ENCODE measurements at places on chromosomes 4 and X. TPM values are rescaled to one million over a fixed set of nuclear protein-coding genes. Genes with fewer than 3 reads are reported as not detected.

Gene PRSS48
- total RNA-seq, result not detected

Gene SLC2A9
- total RNA-seq, result 2.3 TPM

Gene C4orf51
- not detected for total RNA-seq

Gene CHRNA9
- total RNA-seq, result not detected

Gene TSPAN6
- total RNA-seq, result 35.4 TPM

Gene C1QTNF7
- 1.5 TPM for total RNA-seq

Gene DUSP21
- not detected for total RNA-seq

Gene NEIL3
- total RNA-seq, result 4.5 TPM

Gene NUDT10
- 1.8 TPM for total RNA-seq

Gene RENBP
- total RNA-seq, result 5.4 TPM

Gene RUFY3
- total RNA-seq, result 97.8 TPM

Gene ADH1C
- 0.83 TPM for total RNA-seq

Gene ZGRF1
- 6.2 TPM for total RNA-seq

Gene PABPC1L2A
- not detected for total RNA-seq

Gene CMC4
- 10.3 TPM for total RNA-seq

Gene CFAP299
- 16.2 TPM for total RNA-seq

Gene ALPK1
- total RNA-seq, result 50.2 TPM

Gene LNX1
- 0.51 TPM for total RNA-seq

Gene SMPX
- not detected for total RNA-seq

Gene UNC5C
- total RNA-seq, result 3.9 TPM

Gene NHSL2
- 4.1 TPM for total RNA-seq

Gene STATH
- total RNA-seq, result not detected

Gene KDR
- 0.26 TPM for total RNA-seq

Gene CRMP1
- 0.33 TPM for total RNA-seq

Gene GPR78
- total RNA-seq, result 1.0 TPM

Gene KIT
- 0.50 TPM for total RNA-seq

Gene HELT
- not detected for total RNA-seq

Gene HMGN5
- total RNA-seq, result 1.7 TPM

Gene RAB9B
- 0.77 TPM for total RNA-seq

Gene AFAP1
- 34.9 TPM for total RNA-seq

Gene SOWAHB
- under 0.01 TPM for total RNA-seq

Gene EDA
- 0.26 TPM for total RNA-seq

Gene ADGRL3
- 0.26 TPM for total RNA-seq

Gene ZNF157
- total RNA-seq, result 0.17 TPM

Gene PTPN13
- total RNA-seq, result 55.2 TPM

Gene FAM9B
- total RNA-seq, result not detected

Gene RHOH
- total RNA-seq, result not detected

Gene AP1AR
- total RNA-seq, result 22.1 TPM

Gene VSIG1
- not detected for total RNA-seq

Gene ERAS
- total RNA-seq, result not detected

Gene FMR1NB
- total RNA-seq, result not detected

Gene NSUN7
- total RNA-seq, result 0.51 TPM

Gene PLAC1
- total RNA-seq, result 0.17 TPM

Gene ADH1A
- not detected for total RNA-seq

Gene HPGDS
- total RNA-seq, result not detected
